Thoracic aorta (tissue), 2 donors: ENCODE measurements at places on chromosomes 7 and 10. TPM values are rescaled to one million over a fixed set of nuclear protein-coding genes. Genes with fewer than 3 reads are reported as not detected.

- peaks cover 54% of the 10 kb centered on the region for H3K4me1 ChIP-seq
- H3K36me3 ChIP-seq, result no peaks in the 10 kb centered on the region
- no peak for DNase-seq
Observed at GRCh38 chr10:71980181-71981014, 16.2 kb downstream of the CHST3 start.

DNA sequence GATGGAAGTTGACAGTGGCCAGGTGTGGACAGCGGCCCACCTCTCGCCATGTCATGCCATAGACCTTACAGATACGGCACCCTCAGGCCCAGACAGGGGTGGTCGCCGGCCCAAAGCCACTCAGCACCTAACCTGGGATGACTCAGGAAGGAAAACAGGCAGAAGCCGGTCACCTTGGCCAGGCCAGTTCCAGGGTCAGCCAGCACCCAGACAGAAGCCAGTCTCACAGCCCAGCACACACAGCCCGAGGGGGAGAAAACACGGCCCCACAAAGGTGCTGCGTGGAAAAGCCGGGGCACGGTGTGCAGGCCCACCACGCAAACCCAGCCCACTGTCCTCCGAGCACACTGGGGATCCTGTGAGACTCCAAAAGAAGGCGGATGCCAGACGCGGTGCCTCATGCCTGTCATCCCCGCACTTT is 95.2 kb upstream of the DNAAF5 start:
- no peak overlapping the region for H3K4me3 ChIP-seq
- H3K27ac ChIP-seq, result no peak overlapping the region
- H3K36me3 ChIP-seq, result no peaks in the 10 kb centered on the region
- DNase-seq, result no peak
- no peaks in the 10 kb centered on the region for H3K4me1 ChIP-seq
- H3K27me3 ChIP-seq, result no peaks in the 10 kb centered on the region

DNA sequence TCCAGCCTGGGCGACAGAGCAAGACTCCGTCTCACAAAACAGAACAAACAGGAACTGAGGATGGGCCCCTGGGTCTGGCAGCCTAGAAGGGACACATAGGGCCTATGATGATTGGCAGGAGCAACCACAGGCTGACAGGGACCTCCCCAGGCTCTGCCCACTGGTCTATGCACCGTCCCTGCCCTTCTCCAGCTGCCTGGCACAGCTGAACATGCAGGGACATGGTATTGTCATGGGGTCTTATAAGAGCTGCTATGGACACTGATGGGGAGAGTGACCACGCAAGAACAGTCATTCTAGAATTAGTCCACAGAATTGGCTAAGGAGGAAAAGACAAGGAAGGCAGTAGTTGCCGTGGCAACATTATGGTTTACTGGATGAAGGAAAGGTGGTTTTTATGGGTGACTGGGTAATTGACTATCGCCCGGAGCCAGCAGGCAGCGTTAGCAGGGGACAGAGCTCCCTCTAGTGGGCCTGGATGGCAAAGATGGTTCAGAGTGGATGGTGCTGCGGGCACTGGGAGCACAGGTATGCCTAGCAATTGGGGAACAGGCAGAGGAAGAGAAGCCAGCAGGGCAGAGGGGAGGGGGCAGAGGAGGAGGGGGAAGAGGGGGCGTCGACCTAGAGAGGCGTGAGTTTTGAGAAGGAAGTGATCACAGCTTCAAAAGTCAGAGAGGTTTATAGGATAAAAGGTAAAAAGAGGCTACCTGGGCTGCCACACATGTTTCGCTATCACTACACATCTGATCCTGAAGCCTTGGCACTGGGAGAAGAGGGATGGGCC is 7.8 kb upstream of the TRIM56 start:
- DNase-seq, result no peak
- H3K27ac ChIP-seq, result no peak overlapping the region
- H3K4me3 ChIP-seq, result no peak overlapping the region
- H3K36me3 ChIP-seq, result no peaks in the 10 kb centered on the region

- H3K4me1 ChIP-seq, result peaks cover 9% of the 10 kb centered on the region
- H3K36me3 ChIP-seq, result no peaks in the 10 kb centered on the region
- no peaks in the 10 kb centered on the region for H3K27me3 ChIP-seq
- DNase-seq, result no peak
- H3K27ac ChIP-seq, result no peak overlapping the region
Observed at GRCh38 chr10:33410860-33411234, 76.4 kb upstream of the NRP1 start.

The FAM131B gene
- 3.3 TPM for total RNA-seq

The FOXI2 gene
- total RNA-seq, result not detected

GRCh38 chr7:147774461-147774860 is 816.1 kb upstream of the C7orf33 start:
- no peaks in the 10 kb centered on the region for H3K4me1 ChIP-seq
- H3K27ac ChIP-seq, result no peak overlapping the region
- H3K36me3 ChIP-seq, result no peaks in the 10 kb centered on the region
- DNase-seq, result no peak
- H3K4me3 ChIP-seq, result no peak overlapping the region
- H3K27me3 ChIP-seq, result no peaks in the 10 kb centered on the region
